ENCODE measurements at places on chromosomes 2 and 18.

DNA sequence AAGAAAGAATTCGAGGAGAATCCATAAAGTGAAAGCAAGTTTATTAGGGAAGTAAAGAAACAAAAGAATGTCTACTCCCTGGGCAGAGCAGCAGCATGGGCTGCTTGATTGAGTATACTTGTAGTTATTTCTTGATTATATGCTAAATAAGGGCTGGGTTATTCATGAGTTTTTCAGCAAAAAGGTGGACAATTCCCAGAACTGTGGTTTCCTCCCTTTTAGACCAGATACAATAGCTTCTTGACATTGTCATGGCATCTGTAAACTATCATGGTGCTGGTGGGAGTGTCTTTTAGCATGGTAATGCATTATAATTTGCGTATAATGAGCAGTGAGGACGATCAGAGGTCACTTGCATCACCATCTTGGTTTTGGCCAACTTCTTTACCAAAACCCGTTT is 25.6 kb upstream of the TBC1D8 start:
- no peak for DNase-seq

- DNase-seq, result no peak
These were observed 1154.1 kb downstream of the RPIA start for GRCh38 chr2:89845532-89845931.

DNA sequence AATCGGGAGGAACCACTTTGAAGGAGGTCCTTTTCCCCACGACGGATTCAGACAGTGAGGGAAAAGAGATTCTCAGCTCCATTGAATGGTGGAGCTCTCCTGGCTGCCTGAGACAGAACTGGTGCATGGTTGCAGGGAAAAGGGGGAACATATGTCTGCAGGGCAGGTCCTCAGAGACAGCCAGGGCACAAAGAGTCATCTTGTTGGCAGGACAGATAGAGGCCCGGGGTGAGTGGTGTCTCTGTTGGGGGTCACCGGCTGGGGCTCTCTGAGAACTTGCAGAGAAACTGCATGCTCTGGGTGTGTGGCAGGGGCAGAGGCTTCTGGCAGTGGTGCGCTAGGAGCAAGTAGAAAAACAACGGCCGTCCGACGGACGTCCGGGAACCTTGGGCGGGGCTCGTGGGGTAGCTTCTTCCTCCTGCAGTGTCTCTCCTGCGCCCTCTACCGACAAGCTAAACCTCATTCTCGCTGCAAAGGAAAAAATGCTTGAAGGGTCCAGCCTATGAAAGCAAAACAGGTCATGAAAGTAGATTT is 94.3 kb downstream of the CDCA7 start:
- DNase-seq, result peak; percentile 75

DNA sequence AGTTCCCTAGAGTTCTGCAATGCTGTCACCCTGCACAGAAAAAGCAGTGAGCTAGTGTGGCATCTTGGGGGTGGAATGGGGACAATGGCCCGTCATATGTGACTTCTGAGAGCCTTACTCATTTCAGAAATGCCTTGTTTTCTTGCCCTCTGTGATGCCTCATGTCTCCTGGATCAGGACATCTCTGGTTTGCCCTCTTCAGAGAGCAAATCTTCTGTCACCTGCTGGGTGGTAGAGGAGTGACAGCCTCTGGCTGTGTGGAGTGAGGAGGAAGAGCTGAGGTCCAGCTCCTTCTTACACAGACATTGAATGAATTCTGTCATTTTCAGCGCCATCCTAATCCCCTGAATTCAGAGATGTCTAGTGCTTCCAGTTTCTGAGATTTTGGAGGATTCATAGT is 55.6 kb upstream of the PHLPP1 start:
- no peak for DNase-seq

DNA sequence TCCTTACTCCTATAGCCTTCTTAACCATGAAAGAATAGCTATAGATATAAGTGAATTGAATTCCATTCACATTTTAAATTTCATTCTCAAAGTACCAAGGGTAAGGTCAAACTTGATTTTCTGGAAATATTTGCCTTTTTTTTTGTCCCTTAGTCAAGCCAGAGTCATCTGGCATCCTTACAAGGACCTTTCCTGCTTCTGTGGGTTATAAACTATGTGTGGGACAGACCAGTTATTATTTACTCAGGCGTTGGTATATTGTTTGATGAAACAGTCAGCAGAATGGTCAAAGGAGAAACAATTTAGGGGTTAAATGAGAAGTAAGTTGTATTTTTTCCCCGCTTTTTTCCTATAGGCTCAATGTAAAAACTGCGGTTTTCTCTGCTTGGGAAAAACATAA is 1103.2 kb upstream of the ZEB2 start:
- DNase-seq, result no peak

- no peak for DNase-seq
These were observed 1.1 kb upstream of the HDHD2 start for GRCh38 chr18:47151439-47151838.

Measured in stimulated activated naive CD8-positive, alpha-beta T cell treated with anti-CD3 and anti-CD28 coated beads, Interleukin-15, Interleukin-2, amounts not matched to agents 100 U/mL and 50 U/mL, for 24 hours (primary cell).